ENCODE measurements at places on chromosomes 1 and 21. TPM values are rescaled to one million over a fixed set of nuclear protein-coding genes. Genes with fewer than 3 reads are reported as not detected.

- DNase-seq = no peak
These were observed 19.0 kb upstream of the GTF2B start for GRCh38 chr1:88910401-88910800.

Gene GRIK3
- total RNA-seq = not detected

Gene KRTAP26-1
- not detected for total RNA-seq

Gene LRRC39
- 0.30 TPM for total RNA-seq

GRCh38 chr1:94316836-94317789, 79.7 kb upstream of the ARHGAP29 start:
- no peak for DNase-seq

GRCh38 chr1:207396168-207396746, 57.9 kb upstream of the CR2 start:
- no peak for DNase-seq

DNA sequence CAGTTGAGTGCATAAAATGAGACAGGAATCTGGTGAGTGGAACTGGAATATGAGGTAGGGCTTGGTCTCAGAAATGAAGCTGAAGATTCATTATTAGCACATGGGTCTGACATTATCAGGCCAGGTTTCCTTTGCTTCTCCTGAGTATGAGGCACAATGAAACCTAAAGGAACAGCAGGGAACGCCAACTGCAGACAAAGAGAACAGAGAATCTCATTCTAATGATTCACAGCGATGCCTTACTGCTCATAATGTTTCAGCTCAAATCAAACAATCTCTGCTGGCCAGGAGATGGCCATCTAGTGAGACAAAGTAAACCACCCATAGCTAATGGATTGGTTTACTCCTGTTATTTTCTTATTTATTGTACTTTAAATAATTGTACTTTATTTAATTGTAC, 133.5 kb downstream of the C1orf21 start:
- no peak for DNase-seq

Gene SPRR2G
- not detected for total RNA-seq

Gene LRRC7
- total RNA-seq = not detected

Gene LIN28A
- 0.46 TPM for total RNA-seq

- no peak for DNase-seq
These were observed 64.8 kb upstream of the TENT5C start for GRCh38 chr1:117541003-117541402.

GRCh38 chr1:176604461-176604860, 141.5 kb downstream of the PAPPA2 start:
- DNase-seq = no peak

DNA sequence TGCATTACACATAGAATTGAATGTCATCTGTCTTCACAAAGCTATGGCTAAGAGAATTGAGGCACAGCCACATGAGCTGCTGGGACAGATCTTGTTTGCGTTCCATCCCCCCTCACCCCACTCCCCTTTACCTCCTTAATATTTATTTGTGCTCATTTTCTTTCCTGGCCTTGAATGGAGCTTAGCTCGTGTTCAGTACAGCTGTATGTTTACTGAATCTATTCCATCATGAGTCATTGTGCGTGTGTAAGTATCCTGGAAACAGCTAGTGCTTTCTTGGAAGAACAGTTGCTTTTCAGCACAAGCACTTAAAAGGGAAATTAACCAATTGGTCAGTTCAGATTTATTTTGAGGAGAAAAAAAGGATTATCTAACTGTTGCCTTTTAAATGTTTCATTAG, 14.7 kb downstream of the PROX1 start:
- DNase-seq = no peak

Gene DMBX1
- not detected for total RNA-seq

Gene PALMD
- total RNA-seq = not detected

GRCh38 chr1:189275796-189276195, 1201.9 kb downstream of the BRINP3 start:
- DNase-seq = no peak

- no peak for DNase-seq
These were observed at the start of gene ADAMTS1 for GRCh38 chr21:26845066-26845758. ADAMTS1 (minus strand) TSS chr21:26845409; CDS start chr21:26844954, 455 bp downstream.

DNA sequence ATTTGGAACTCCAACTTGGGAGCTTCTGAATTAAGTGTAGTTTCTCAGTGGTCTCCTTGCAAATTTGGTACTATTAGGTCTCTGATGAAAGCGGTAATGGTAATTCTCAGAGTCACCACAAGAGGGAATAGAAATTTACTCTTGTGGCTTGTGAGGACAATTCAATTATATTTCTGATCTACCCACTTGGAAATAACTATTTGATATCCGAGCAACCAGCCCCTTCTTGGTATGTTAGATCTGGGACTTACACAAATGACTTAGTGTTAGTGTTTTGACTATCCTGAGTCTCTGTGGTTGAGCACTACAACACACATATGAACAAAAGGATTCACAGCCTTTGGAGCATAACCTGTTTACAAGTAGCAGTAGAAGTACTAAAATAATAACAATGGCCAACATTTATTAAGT, 68.1 kb downstream of the RPS6KA1 start:
- no peak for DNase-seq

DNA sequence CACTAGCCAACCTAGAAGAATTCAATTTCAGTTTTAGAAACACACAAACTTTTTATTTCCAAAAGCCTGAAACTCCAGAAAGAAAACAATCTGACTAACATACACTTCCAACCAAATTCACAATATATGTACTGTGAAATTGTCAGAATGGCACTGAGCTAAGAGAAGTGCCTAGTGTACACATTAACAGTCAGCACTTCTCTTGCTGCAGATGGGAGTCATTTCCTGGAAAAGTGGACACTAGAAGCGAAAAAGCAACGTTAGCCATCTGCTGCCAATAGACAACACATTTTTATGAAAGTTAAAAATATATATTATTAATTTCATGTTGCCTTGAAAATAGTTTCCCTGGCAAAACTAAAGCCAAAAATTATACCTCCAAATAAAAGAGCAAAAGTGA, 66.1 kb downstream of the EPS15 start:
- no peak for DNase-seq

DNA sequence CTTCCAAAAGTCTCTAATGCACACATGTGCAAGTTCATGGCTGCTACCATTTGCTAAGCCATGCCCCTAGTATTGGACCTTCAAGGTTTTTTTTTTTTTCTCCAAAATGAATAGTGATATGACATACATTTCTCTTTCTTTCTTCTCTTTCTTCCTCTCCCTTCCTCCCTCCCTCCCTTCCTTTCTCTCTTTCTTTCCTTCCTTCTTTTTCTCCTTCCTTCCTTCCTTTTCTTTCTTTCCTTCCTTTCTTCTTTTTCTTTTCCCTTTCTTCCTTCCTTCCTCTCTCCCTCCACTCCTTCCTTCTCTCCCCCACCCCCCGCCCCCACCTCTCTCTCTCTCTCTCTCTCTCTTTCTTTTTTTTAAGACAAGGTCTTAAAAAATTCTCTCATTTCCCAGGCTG, 3.4 kb upstream of the RNF187 start:
- no peak for DNase-seq

Gene MCOLN2
- total RNA-seq = 32.9 TPM

DNA sequence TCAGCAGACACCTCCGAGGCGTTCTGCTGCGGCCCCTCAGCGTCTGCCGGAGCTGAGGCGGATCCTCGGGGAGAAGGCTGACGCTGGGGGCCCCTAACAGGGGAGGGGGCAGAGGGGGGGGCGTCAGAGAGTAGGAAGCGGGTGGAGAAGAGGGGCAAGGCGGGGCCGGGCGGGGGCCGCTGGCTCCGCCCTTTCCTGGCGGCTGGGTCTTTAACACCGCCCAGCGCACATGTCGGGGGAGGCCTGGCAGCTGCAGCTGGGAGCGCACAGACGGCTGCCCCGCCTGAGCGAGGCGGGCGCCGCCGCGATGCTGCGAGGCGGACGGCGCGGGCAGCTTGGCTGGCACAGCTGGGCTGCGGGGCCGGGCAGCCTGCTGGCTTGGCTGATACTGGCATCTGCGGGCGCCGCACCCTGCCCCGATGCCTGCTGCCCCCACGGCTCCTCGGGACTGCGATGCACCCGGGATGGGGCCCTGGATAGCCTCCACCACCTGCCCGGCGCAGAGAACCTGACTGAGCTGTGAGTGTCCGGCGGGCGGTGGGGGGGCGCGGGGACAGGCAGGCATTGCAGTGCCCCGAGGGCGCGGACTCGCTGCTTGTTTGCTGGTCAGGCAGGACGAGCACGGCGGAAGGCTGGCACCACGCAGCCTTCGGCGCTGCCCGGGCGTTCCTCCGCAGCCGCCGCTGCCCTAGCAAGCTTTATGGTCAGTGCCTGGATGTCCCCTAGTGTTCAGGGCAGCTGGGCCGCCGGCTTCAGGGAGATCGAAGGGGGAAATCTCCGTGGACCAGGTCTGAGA, at the start of gene NTRK1:
Gene NTRK1, plus strand, starts transcription at position 238 of the 796 bp plus-strand sequence. Its CDS starts 70 bp downstream, at position 308.
- peak; percentile 58 for DNase-seq

Gene KRTAP12-2
- total RNA-seq = not detected

Gene NOS1AP
- 0.13 TPM for total RNA-seq

All from activated T-cell treated with anti-CD3 and anti-CD28 coated beads, Interleukin-2, amount 50 U/mL, for 4 hours (primary cell).